ENCODE measurements at places on chromosomes 5 and 9.
A peak's percentile ranks its signal among the peaks of the same experiment; 100 is the strongest.

GRCh38 chr5:15995341-15996052 lies 184.1 kb downstream of the MARCHF11 start:
- DNase-seq = peak; percentile 43

GRCh38 chr5:42689391-42689790 lies 67.2 kb upstream of the CCDC152 start:
- DNase-seq = no peak

- DNase-seq = no peak
Observed at GRCh38 chr5:66180282-66181155, 36.4 kb downstream of the SREK1 start.

- DNase-seq = no peak
Observed at GRCh38 chr9:131657037-131657377, 82.9 kb downstream of the RAPGEF1 start.

GRCh38 chr5:68911840-68912690 lies 181.7 kb upstream of the SLC30A5 start:
- DNase-seq = no peak

DNA sequence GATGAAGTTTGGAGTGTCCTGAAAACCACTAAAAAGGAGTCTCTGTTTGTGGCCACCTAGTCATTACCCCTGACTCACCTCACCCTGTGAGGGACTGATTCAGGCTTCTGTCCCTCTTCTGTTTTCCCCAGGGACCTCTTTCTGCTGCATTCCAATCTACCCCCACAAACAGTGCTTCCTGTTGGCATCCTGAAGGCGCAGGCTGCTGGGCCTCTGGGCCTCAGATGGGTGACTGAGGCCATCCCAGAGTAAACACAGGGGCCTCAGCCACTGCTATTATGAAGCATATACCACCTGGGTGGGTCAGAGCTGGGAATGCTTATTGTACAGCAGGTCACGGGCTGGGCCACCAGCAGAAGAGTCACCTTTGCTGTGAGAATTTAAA lies 20.0 kb downstream of the MORN5 start:
- DNase-seq = no peak

- peak; percentile 39 for DNase-seq
Observed at GRCh38 chr9:79570448-79571308, 1.1 kb upstream of the TLE4 start.

GRCh38 chr9:75418518-75418917 lies 330.2 kb downstream of the OSTF1 start:
- DNase-seq = no peak

DNA sequence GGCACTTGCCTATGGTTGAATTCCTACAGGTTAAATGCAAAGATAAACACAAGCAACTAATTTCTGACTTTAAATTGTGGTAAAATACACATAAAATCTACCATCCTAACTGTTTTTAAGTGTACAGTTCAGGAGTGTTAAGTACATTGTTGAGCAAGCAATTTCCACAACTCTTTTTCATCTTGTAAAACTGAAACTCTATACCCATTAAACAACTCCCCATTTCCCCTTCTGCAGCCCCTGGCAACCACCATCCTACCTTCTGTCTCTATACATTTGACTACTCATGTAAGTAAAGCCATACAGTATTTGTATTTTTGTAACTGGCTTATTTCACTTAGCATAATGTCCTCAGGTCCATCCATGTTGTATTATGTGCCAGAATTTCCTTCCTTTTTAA lies 38.5 kb upstream of the STX17 start:
- no peak for DNase-seq

- no peak for DNase-seq
Observed at GRCh38 chr9:33952066-33952465, 96.6 kb downstream of the UBAP2 start.

DNA sequence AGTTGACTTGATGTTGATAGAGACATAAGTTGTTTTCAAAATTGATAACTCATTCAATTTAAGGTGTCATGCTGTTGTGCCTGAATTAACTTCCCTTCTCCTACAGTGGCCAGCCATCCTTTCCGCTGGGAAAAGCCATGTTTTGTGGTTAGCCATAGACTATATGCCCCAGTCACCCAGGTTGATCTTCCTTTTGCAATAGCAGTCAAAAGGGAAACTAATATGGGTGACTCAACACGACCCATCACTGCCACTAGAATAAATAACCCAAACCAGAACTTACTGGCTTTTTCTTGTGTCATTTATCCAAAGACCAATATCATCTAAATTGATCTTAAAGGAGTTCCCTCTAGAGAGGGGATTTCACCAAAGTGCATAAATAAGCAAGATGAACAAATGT lies 87.4 kb downstream of the PTCD2 start:
- no peak for DNase-seq

DNA sequence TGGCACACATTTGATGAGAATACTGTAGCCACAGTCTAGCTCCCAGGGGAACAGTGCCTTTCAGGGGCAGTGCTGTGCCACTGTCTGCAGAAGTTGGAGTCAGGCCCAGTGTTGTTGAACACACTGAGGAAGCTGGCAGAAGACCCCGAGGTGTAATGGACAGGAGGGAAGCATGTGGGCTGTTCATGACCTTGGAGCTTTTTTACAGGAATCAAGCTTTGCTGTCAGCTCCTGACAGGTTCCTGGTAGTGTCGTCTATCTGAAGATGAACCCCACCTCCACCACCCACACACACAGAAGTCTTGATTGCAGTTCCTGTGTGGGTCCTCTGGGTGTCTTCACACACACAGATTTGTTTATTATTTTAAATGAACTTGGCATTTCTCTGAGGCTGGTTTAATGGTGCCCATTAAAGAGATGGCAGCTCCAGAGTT lies 40.3 kb upstream of the TNFAIP8 start:
- DNase-seq = no peak

GRCh38 chr9:2210201-2210600 lies 195.1 kb downstream of the SMARCA2 start:
- no peak for DNase-seq

DNA sequence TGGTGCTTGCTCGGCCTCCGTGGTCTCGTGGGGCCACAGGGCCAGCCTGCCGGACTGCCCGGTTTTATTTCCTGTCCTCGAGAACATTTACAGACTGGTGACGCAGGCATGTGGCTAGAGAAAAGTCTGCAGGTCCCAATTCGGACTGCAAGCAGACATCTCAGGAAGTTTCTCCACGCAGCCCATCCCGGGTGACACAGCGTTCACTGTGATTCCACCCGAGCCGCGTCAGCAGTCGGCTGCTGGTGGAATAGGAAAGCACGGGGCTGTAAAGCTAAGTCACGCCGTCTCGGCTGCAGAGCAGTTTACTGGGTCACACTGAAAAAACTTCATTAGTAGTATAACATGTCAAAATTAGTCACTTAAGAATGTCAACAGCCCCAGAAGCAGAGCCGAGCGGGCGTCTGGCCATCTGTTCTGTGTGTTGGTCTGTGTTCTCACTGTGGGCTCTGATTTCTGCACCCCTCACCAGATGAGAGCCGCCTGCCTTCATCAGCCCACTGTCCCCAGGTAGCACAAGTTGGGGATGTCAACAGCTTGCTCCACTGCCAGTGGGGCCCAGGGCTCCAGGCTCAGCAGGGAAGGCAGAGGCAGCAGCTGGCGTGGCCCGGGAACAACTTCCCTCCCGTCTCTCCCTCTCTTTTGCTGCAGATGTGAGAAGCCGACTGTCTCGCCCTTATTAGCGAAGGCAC lies 363.7 kb downstream of the IRX2 start:
- no peak for DNase-seq

GRCh38 chr5:170429014-170429413 lies 39.8 kb upstream of the KCNMB1 start:
- no peak for DNase-seq

DNA sequence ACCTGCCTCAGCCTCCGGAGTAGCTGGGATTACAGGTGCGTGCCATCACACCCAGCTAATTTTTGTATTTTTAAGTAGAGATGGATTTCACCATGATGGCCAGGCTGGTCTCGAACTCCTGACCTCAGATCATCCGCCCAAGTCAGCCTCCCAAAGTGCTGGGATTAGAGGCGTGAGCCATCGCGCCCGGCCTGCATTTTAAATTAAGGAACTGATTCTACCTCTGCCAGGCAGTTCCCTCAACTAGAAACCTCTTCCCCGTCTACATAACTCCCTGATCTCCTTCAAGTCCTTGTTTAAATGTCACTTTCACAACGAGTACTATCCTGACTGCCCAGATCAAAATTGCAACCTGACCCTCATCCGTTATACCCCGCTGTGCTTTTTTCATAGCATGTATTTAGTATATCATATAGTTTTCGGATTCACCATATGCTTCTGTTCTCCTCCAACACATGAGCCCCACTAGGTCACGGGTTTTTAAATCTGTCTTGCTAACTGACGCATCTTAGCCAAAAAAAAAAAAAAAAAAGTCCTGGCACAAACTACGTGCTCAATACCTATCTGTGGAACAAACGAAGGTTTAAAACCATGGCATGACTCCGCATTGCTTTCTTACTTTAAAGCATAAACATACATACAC lies 858 bp upstream of the SOWAHA start:
- peak; percentile 72 for DNase-seq

DNA sequence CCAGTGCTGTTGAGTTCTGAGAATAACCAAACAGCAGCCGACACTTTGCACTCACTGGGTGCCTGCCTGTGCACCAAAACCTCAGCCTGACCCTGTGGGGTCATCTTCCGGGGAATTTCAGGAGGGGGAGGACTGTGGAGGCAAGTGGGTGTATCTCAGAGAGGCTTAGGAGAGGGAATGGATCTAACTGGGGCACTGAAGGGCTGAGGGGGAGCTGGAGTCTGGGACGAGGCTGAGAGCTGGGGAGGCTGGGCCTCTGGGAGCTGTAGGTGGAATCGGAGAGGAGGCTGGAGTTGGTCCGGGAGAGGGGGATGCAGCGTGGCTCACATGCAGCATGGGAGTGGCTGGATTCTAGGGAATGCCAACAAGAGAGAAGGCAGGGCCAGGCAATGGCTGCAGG lies 14.9 kb upstream of the ASS1 start:
- DNase-seq = no peak

DNA sequence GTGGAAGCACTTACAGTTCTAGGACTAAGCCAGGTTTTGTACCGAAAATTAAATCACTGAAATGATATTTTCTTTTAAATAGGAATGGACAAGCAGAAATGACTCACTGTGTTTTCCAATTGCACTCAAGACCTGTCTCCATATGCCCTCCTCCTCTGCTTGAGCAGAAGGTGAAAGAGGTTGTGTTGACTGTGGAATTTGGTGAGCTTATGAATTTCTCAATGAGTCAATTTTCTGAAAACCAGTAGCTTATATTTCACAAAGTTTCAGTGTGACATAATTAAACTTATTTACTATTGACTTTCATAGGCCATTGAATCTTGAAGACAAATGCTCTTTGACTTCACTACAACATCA lies 249.9 kb downstream of the NPR3 start:
- DNase-seq = no peak
